ENCODE measurements at places on chromosomes 7 and 10.

- no peak for DNase-seq
These were observed 38.1 kb downstream of the ADRA2A start for GRCh38 chr10:111114758-111115500.

- DNase-seq, result no peak
These were observed 43.2 kb downstream of the KAT6B start for GRCh38 chr10:74869635-74870034.

GRCh38 chr10:117743509-117743908 is 201.0 kb downstream of the EMX2 start:
- no peak for DNase-seq

DNA sequence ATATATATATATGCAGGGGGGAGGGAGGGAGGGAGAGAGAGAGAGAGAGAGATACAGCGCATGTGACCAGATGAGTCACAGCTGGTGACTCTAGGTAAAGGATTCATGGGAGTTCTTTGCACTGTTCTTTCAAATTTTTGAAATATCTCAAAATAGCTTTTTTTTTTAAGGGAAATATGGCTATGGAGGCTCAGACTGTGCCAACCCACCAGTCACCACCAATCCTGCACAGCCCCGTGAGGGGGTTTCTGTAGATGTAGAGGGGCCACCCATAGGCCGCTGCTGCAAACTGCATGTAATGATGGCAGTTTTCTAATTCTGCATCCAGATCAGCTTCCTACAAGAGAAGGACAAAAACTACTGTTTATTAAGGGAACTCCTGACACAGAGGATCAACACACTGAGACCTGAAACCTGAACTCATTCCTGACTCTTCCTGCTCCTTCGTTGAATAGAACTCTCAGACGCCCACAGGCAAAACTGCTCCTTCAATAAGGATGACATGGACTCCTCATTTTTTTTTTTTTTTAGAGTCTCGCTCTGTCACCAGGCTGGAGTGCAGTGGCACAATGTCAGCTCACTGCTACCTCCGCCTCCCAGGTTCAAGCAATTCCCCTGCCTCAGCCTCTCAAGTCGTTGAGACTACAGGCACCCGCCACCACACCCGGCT is 17.3 kb downstream of the DAGLB start:
- DNase-seq, result peak; percentile 57

DNA sequence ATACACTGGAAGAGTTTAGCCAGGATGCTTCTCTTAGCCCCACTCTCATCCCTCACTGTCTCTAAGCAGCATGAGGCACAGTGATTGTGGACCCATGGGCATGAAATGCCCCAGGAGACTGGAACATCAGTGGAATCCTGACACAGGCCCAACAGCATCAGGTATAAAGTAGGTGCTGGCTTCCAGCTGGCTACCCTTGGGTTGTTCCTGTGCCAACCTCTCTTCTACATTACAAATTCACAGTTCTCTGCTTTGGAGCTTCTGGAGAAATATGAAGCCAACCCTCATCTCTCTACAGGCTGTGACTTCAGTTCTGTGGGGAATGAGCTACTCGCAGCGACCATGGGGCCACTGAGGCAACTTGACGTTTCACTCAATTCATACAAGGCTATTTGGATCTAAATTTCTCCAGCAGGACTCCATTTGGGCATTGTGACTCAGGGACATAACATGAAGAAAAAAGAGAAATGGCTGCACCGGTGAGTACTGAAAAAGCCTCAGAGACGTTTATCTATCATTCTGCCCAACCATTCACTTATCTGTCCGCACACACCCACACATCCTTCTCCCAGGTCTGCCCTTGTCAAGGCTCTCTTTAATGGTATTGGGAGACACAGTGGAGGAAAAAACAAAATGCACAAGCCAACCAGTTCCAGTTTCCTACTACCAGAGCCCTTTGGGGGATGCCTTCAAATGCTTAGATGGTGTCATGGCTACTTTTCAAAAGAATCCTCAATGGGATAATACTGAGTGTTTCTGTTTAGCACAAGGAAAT is 35.4 kb upstream of the TM9SF3 start:
- no peak for DNase-seq

DNA sequence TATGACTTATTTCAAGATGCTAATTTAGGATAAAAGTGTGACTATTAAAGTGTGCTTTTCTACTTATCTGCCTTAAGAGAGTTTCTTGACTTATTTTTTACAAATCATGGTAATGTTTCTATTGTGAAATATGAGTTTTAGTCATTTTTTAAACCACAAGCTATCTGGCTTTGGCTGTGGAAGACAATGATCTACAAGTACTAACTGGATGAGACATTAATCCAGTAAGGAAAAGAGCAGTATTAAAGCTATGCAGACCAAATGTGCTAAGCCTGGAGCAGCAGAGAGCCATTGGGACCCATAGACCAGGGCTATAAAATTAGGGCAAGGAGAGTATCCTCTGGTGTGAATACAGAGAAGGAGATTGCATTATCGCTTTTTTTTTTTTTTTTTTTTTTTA is 92.4 kb downstream of the SEMA3A start:
- peak; percentile 24 for DNase-seq

- peak; percentile 64 for DNase-seq
These were observed 1073.9 kb downstream of the NXPH1 start for GRCh38 chr7:9507290-9507689.

DNA sequence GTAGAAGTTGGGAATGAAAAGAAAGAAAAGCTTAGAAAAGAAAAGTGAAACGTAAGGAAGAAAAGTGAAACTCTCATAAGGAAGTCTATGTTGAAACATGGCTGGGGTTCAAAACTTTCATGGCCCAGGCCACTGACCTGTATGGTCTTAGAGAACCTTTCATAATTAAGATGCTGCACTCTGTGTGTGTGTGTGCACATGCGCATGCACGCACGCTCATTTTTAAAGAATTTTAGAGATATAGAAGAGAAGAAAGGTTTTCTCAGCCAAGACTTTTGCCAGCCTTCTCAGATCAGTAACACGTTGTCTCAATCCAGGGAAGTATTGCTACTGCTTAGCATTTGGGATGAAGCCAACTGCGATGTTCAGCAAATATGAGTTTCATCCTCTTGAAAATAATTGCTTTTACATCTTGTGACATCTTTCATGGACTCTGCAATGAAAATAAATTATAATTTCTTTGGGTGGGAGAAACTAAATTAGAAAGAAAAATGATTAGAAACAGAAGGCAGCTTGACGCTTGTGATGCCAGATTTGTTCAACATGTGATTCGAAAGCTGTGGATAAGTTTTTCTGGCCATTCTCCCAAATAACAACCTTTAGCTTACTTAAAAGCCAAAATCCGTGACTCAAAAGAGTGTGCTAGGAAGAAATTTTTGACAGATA is 16.2 kb upstream of the SLC26A4 start:
- DNase-seq, result no peak

GRCh38 chr7:132455378-132455777 is 120.9 kb downstream of the PLXNA4 start:
- DNase-seq, result no peak

- no peak for DNase-seq
These were observed 5.1 kb upstream of the LRRC4 start for GRCh38 chr7:128036226-128036940.

GRCh38 chr10:88271761-88272543 is 311.2 kb downstream of the RNLS start:
- peak; percentile 57 for DNase-seq

DNA sequence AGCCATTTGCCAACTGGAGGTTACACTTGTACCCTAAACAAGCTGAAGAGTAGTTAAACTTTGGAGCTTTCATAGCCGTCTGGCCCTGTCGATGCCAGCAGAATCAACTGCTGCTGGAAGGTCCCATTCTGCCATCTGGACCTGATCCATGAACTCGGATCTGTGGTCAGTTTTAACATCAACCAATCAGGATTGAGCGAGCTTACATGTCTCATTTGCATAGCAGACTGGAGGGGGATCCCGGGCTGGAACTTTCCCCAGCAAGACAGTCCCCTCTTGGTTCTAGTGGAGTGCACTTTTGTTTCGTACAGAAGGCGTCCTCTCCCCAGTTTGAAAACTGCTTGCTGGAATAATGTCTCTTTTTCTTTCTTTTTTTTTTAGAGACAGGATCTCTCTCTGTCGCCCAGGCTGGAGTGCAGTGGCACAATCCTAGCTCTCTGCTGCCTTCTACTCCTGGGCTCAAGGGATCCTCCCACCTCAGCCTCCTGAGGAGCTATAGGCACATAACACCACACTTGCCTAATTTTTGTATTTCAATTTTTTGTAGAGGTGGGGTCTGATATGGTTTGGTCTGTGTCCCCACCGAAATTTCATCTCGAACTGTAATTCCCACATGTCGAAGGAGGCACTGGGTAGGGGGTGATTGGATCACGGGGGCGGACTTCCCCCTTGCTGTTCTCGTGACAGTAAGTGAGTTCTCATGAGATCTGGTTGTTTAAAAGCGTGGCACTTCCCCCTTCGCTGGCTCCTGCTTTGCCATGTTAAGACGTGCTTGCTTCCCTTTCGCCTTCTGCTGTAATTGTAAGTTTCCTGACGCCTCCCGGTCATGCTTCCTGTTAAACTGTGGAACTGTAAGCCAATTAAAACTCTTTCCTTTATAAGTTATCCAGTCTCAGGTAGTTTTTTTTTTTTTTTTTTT is 42.8 kb upstream of the SEPHS1 start:
- DNase-seq, result no peak

DNA sequence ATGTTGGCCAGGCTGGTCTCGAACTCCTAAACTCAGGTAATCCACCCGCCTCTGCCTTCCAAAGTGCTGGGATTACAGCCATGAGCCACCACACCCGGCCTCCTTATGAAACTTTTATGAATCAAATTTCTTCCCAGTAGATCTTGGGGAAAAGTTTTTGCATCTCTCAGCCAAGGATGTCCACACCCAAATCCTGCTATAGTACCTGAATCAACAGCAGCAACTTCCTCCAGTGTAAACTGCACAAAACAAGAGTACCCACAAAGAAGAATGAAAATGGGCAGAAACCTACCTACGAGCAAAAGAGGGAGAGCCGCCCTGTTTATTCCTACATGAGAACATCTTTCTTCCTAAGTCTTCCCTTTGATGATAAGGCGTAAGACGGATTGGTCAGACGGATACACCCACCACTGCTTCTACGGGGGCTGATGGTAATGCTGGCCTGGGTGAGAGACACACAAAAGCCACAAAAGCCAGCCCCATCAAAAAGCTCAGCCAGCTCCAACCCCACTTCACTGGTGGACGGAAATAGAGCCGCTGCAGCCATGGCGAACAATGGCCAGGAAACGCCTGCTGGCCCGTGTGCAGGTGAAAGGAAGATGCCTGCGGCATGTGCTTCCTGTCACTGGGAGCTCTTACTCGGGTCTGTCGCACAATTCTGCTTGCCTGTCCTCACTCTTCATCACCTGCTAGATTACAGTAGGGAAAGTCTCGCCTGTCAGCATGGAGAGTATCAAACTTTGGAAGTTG is 10.4 kb downstream of the JCAD start:
- no peak for DNase-seq

DNA sequence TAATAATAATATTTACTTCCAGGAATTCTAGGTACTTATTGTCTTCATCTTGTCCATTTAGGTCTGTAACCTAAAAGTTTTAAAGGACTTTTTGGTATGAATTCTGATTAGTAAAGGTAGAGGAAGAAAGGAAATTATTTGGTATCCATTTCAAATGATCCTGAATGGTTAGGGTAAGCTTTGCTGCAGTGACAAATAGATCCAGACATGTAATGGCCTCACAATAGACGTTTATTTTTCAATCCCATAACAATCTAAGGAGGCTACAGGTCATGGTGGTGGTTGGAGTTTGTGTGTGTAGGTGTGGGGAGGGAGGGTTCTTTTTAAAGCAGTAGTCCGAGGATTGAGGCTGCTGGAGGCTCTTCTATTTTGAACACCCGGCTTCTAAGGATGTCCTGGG is 5.3 kb downstream of the FBH1 start:
- DNase-seq, result no peak

DNA sequence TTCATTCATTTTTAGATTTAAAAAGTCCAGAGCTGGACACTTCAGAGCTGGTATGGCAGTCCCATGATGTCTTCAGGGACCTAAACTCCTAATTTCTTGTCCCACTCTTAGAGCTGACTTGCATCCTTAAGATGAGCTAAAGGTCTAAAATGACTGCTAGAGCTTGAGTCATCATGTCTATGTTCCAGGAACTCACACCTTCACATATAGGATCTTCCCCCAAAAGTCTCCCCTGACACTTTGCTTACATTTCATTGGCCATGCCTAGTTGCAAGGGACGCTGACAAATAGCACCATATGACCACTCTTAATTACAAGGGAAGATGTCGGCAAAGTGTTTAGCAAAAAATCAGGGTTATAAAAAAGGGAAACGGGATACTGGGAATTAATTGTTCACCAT is 10.4 kb upstream of the AOAH start:
- DNase-seq, result no peak

DNA sequence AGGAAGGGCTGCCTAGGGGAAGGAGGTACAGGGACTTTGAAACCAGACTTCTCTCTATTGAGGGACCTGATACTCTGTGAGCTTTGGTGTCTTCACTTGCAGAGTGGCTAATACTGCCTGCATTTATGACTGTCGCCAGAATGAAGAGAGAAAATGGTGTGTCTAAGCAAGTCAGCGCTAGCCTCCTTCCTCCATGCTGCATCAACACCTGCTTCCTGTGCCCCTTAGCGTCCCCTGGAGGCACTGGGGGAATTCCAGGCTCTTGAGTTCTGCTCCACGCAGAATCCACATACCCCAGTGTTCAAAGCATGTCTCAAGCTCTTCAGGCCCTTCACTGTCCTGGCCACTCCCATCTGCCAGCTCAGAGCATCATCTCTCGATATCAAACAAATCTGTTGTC is 140.5 kb downstream of the PKD1L1 start:
- DNase-seq, result no peak

- DNase-seq, result no peak
These were observed 275.1 kb upstream of the NRP1 start for GRCh38 chr10:33609546-33609945.

GRCh38 chr10:72792288-72792687 is 100.3 kb downstream of the MCU start:
- DNase-seq, result no peak

DNA sequence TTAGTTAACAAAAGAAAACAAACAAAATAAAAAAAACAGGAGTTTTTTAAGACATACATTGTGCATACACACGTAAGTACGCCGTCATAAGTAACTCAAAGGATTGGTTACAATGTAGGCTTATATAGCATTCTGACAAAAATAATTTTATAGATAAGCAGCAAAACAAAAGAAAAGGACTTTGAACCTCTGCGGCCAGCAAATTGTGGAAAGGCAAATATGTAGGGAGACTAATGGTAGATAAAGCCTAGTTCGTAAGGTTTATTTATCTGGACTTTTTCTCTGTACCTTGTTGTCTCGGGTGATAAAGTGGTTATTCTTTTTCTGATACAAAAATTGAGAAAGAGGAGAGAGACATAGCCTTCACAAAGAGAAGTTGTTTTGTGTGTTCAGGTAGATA is 891.9 kb downstream of the CNTNAP2 start:
- no peak for DNase-seq

GRCh38 chr10:132039371-132039770 is 26.4 kb upstream of the JAKMIP3 start:
- DNase-seq, result no peak

GRCh38 chr10:28668363-28669226 is 8.7 kb upstream of the BAMBI start:
- DNase-seq, result peak; percentile 56

DNA sequence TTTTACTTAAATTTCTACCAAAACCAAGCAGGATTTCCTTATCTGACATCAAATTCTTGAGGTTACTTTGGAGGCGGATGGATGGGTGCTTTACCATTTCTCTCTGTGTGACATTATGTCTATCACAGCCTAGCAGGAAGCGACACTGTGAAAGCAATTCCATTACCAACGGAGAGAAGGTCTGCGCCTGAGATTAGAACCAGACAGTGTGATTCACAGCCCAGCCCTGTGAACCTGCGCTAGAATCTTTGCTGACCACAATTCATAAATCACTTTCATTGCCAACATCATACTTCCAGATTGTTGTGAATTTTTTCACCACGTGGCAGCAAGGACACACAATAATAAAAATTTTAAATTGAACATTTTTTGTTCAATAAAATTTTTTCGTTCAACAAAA is 126.5 kb downstream of the CUBN start:
- peak; percentile 98 for DNase-seq
